Activated CD4-positive, alpha-beta memory T cell treated with anti-CD3 and anti-CD28 coated beads, Interleukin-2, amount 10 ng/mL, durations not matched to agents 7 days and 5 days (primary cell): ENCODE measurements at places on chromosomes 1 and 21. TPM values are rescaled to one million over a fixed set of nuclear protein-coding genes. Genes with fewer than 3 reads are reported as not detected.

GRCh38 chr1:207315435-207315834 is 6.0 kb upstream of the CD55 start:
- H3K4me1 ChIP-seq = peaks cover 9% of the 10 kb centered on the region
- H3K4me3 ChIP-seq = no peak overlapping the region
- peaks cover 16% of the 10 kb centered on the region for H3K27me3 ChIP-seq
- no peak for DNase-seq

DNA sequence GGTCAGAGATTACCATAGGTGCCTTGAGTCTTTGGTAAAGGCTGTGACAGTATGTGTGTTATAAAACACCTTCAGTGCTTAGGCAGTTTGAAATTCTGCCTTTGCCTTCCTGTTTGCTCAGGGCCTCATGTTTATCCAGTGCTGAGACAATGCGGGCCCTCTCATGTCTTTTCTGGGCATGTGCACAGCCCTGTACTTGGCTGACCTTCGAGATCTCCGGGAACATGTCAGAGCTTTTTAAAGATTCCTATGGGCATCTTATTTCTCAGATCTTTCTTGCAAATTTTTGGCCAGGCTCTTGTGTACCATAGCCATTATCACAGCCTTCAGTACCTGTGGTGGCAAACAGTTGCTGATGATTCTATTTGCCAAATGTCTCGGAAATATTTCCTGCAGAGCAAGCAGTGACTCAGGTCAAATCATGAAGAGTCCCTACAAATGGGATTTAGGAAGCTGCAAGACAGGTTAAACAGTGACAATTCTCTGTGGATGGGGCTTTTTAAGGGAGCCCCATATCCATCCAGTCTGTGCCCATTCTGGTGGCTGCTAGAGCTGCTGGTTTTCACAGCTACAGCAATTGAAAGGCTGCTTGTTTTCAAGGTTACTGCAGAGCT is 42.1 kb downstream of the HOOK1 start:
- DNase-seq = no peak
- H3K27me3 ChIP-seq = no peaks in the 10 kb centered on the region

GRCh38 chr1:8764293-8764937 is 53.0 kb downstream of the RERE start:
- no peak overlapping the region for H3K4me3 ChIP-seq
- no peaks in the 10 kb centered on the region for H3K27me3 ChIP-seq
- H3K36me3 ChIP-seq = peaks cover 11% of the 10 kb centered on the region
- H3K4me1 ChIP-seq = peaks cover 18% of the 10 kb centered on the region
- DNase-seq = no peak
- H3K27ac ChIP-seq = no peak overlapping the region

GRCh38 chr1:100512803-100513352 is 25.1 kb upstream of the GPR88 start:
- H3K4me1 ChIP-seq = peaks cover 2% of the 10 kb centered on the region
- no peak overlapping the region for H3K27ac ChIP-seq
- no peak overlapping the region for H3K4me3 ChIP-seq
- H3K36me3 ChIP-seq = peaks cover 20% of the 10 kb centered on the region

DNA sequence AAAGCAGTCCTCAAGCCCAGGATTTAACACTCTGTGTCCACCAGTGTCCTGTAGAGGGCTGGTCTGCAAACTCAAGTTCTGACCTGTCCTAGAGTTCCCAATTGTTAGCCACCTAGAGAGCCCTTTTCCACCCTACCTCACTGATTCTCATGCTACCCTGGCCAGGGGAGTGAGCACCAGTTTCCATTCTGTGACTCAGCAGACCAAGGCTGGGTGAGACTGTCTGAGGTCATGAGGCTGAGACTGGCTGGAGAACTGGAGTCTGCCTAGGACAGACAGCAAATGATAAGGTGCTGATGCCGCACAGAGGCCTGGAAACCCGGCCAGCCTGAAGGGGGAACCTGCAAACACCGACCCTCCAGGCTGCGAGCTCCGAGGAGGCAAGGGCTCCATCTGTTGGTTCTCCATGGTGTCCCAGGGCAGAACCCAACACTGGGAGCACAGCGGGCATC is 13.7 kb downstream of the GLIS1 start:
- no peak for DNase-seq
- H3K4me1 ChIP-seq = no peaks in the 10 kb centered on the region
- no peak overlapping the region for H3K4me3 ChIP-seq
- H3K27me3 ChIP-seq = peaks cover 8% of the 10 kb centered on the region
- H3K36me3 ChIP-seq = no peaks in the 10 kb centered on the region

- H3K4me3 ChIP-seq = no peak overlapping the region
- no peaks in the 10 kb centered on the region for H3K27me3 ChIP-seq
- no peak for DNase-seq
These were observed 62.4 kb downstream of the RERE start for GRCh38 chr1:8754993-8755392.

DNA sequence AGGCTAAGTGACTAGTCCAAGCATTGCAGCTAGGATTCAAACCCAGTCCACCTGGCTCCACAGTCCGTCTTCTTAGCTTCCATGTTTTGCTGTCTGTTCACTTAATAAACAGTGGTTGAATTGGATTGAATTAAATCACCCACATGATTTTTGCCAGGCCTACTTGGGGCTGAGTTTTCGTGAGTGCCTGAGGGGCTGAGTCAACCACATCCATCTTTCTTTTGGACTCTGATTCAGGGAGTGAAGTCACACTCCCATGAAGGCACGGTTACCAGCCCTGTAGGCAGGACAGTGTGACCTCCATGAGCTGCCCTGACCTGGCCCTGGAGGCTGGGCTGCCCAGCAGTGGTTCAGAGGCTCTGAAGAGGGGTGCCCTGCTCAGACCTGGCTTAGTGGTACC is 123.7 kb downstream of the ACTL8 start:
- no peaks in the 10 kb centered on the region for H3K36me3 ChIP-seq
- no peak for DNase-seq
- no peak overlapping the region for H3K27ac ChIP-seq
- no peak overlapping the region for H3K4me3 ChIP-seq
- H3K4me1 ChIP-seq = no peaks in the 10 kb centered on the region
- no peaks in the 10 kb centered on the region for H3K27me3 ChIP-seq

MCOLN2 gene
- total RNA-seq = 27.2 TPM

GRCh38 chr1:206685769-206686477 is 1.2 kb downstream of the MAPKAPK2 start:
- peaks cover 4% of the 10 kb centered on the region for H3K27me3 ChIP-seq
- H3K27ac ChIP-seq = peak overlapping the region; percentile 98
- peaks cover 8% of the 10 kb centered on the region for H3K36me3 ChIP-seq
- peak overlapping the region; percentile 100 for H3K4me3 ChIP-seq
- DNase-seq = peak; percentile 66
- H3K4me1 ChIP-seq = peaks cover 41% of the 10 kb centered on the region

DNA sequence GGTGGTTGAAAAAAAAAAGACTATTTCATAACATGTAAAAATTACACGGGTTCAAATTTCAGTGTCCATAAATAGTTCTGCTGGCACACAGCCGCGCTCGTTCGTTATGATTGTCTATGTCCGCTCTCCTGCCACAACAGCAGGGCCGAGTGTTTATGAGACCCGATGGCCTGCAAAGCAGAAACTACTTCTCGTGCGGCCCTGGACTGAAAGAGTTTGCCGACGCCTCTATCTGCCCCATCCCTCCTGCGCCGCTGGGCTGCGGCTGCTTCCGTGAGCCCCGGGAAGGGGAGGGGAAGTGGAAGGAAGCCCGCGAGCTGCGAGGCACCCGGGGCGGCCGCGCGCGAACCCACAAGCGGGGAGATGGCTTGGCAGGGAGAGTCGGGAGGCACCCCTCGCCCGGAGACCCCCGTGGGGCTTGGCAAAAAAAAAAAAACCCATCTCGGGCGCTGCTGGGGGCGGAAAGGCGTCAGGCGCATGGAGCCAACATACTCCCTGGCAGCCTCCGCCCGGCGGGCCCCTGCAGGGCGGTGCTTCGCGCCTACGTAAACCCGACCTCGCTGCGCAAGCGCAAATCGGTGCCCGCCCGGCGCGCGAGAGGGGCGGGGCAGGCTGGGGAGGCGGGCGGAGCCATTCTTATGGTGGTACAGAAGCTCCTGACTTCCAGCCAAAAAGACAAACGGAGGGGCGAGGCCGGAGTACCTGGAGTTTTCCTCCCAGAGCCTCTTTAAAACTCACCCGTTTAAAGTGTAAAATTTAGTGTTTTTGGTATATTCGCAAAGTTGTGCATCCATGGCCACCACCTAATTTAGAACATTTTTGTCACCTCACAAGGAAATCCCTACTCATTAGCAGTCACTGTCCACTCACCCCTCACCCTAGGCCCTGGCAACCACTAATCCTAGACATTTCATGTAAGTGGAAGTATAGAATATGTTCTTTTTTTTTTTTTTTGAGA is 8.3 kb downstream of the SLC27A3 start:
- peak overlapping the region; percentile 89 for H3K27ac ChIP-seq
- peak; percentile 93 for DNase-seq
- peaks cover 4% of the 10 kb centered on the region for H3K36me3 ChIP-seq
- peak overlapping the region; percentile 81 for H3K4me3 ChIP-seq
- peaks cover 12% of the 10 kb centered on the region for H3K4me1 ChIP-seq

DNA sequence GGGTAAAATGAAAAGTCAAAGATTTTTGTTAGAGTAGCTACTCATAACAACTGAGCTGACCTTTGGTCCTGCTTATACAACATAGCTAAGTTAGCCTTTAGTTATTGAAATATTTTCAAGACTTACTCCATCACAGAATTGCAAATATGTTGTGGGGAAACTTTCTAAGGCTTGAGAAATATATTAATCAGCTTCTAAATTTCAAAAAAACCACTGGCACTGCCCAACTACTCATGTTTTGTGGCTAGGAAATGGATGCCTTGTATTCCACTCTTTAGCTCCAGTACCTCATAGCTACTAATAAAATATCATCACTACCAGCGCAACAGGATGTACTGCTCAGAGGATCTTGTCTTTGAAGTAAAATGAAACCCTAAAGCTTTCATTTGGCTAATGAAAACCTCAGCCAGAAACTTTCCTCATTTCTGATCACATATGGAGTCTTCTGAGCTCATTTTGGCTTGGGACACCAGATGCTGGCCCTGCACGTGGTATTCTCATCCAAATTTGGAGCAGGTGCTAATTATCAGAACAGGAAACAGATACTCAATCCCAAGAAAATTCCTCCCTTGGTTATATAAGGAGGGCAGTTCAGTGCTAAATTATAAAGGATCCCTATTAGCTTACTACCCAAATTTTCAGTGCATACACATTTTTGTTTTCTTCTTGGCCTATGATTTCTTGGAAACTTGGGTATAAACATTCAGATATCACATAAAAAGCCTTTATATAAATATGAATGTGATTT is 690.7 kb downstream of the ADGRL2 start:
- H3K4me1 ChIP-seq = no peaks in the 10 kb centered on the region
- H3K36me3 ChIP-seq = no peaks in the 10 kb centered on the region
- H3K27ac ChIP-seq = no peak overlapping the region
- no peak overlapping the region for H3K4me3 ChIP-seq
- DNase-seq = no peak

DNA sequence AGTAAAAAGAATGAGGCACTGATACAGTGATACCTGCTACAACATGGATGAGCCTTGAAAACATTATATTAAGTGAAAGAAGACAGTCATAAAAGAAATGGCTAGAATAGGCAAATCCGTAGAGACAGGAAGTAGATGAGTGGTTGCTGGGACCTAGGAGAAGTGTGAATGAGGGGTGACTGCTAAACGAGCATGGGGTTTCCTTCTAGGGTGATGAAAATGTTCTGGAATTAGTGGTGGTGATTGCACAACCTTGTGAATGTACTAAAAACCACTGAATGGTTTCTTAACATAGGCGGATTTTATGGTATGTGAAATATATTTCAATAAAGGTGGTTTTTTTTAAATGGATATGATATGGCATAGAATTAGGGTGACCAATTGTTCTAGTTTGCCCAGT is 12.6 kb upstream of the SERINC2 start:
- H3K27ac ChIP-seq = no peak overlapping the region
- DNase-seq = no peak
- H3K27me3 ChIP-seq = peaks cover 7% of the 10 kb centered on the region
- H3K4me3 ChIP-seq = no peak overlapping the region

- H3K27me3 ChIP-seq = no peaks in the 10 kb centered on the region
- H3K36me3 ChIP-seq = no peaks in the 10 kb centered on the region
- DNase-seq = no peak
- H3K4me1 ChIP-seq = peaks cover 7% of the 10 kb centered on the region
- H3K4me3 ChIP-seq = no peak overlapping the region
These were observed 444.0 kb downstream of the SMYD3 start for GRCh38 chr1:246063013-246063616.

CR1 gene
- total RNA-seq = not detected

DNA sequence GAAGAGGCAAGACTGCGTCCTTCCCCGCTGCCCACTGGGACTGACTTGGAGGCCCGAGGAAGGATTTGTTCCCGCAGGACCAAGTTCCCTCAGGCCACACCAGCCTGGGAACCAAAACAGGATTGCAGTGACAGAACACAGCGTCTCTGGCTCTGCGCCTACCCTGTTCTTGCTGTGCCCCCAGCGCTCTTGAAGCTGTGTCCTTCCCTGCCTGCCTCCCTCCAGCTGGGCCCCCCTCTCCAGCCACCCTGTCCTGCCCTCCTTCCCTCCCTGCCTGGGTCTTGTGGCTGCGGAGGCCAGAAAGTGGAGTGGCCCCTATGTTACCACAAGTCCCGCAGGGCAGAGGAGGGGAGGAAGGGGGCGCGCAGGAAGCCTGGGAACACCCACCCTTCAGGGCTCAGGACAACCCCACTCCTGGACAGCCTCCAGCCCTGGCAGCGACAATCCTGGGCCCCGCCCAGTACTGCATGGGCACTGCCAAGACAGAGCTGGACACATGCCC is 164.9 kb downstream of the DYRK1A start:
- no peak overlapping the region for H3K27ac ChIP-seq
- DNase-seq = no peak
- no peak overlapping the region for H3K4me3 ChIP-seq
- H3K36me3 ChIP-seq = no peaks in the 10 kb centered on the region

- peaks cover 14% of the 10 kb centered on the region for H3K27me3 ChIP-seq
- no peak overlapping the region for H3K4me3 ChIP-seq
- no peaks in the 10 kb centered on the region for H3K4me1 ChIP-seq
- DNase-seq = no peak
- H3K27ac ChIP-seq = no peak overlapping the region
These were observed 17.2 kb downstream of the PGBD5 start for GRCh38 chr1:230408971-230409370.

OXCT2 gene
- 0.88 TPM for total RNA-seq

DNA sequence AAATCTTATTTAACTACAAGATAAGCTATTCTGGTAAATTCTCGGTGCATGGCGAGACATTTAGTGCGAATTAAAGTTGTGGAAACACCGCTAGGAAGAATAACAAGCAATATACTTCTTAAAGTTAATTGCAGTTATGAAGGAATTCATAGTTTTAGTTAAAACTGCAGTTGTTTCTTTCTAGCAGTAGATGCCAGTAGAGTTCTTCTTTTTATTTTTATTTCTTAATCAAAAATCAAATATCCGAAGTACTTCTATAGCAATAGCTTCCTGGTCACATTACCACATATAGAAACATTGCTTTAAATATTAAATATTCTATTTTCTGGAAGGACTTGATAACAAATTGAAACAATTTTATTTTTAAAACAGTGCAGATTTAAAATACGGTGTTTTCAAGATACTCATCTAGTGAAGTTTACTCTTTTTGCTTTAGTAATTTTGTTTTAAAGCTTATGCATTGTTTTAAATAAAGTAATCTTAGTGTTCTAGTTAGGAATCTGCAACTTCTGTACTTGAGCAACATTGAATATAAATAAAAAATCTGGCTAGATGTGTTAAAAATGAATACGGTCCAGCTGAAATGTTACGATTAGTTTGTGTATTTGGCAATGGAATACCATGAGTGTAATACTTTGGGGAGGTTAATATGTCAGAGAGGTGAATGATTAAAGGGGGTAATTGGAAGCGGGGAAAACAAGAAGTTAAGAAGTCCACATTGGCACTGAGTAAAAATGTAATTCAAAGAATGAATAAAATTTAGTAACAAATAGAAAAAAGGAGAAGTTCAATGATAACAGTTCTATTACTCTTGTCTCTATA is 2.7 kb upstream of the PRKACB start:
- peaks cover 2% of the 10 kb centered on the region for H3K36me3 ChIP-seq
- no peak overlapping the region for H3K4me3 ChIP-seq
- no peak for DNase-seq
- peaks cover 15% of the 10 kb centered on the region for H3K4me1 ChIP-seq
